ENCODE measurements at places on chromosomes 12 and 14.

DNA sequence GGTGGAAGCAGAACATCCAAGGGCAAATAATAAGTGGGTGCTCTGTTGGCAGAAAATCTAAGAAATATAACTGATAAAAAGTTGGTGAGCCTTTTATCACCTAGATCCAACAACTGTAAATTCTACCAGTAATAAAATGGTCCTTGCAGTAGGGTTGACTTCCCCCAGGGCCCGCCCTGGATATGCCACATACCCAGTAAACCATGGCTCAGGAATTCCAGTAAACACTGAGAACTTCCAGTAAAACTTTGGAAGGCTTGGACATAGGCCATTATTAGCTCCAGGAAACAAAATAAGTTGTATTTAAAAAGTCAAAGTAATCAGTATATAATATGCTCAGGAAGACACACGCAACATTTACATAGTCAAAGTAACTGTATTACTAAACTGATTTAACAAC lies 402.2 kb downstream of the BCAT1 start:
- H3K27ac ChIP-seq, result no peak overlapping the region
- H3K4me1 ChIP-seq, result peaks cover 2% of the 10 kb centered on the region
- no peak for DNase-seq
- H3K27me3 ChIP-seq, result no peaks in the 10 kb centered on the region
- H3K4me3 ChIP-seq, result no peak overlapping the region

DNA sequence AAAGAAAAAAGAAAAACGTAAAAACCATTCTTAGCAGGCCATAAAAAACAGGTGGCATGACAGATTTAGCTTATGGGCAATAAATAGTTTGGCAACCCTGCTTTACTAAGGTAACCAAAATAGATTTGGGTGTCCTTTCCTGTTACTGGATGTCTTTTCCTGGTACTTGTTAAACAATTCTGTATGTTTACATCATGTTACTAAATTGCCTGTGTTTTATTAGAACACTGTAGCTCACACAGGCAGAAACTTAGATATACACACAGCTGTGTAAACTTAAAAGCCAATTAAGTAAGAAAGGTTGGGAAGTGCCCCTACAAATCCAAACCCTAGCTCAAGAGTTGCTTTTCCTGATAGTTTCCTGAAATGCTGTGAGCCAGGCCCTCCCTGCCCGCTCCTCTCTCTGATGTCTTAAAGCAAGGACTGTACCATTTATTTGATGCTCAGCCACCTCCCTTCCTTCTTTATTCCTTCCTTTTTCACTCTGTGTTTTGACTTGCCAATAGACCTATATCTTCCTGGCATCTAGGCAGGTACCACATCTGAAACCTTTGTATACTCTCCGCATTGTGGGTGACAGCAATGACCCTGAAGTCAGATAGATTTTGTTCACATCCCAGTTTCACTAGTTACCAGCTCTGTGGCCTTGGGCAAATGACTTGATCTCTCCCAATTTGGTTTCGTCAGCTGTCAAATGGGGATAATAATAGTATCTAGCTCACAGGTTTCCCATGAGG lies 3.7 kb upstream of the CAMKK2 start:
- no peaks in the 10 kb centered on the region for H3K36me3 ChIP-seq
- peaks cover 30% of the 10 kb centered on the region for H3K4me1 ChIP-seq
- no peaks in the 10 kb centered on the region for H3K27me3 ChIP-seq
- H3K27ac ChIP-seq, result no peak overlapping the region
- H3K4me3 ChIP-seq, result no peak overlapping the region
- no peak for DNase-seq

GRCh38 chr12:75259143-75259542 lies 49.5 kb upstream of the KCNC2 start:
- no peak overlapping the region for H3K4me3 ChIP-seq
- H3K4me1 ChIP-seq, result no peaks in the 10 kb centered on the region
- H3K27ac ChIP-seq, result no peak overlapping the region
- no peak for DNase-seq
- H3K27me3 ChIP-seq, result no peaks in the 10 kb centered on the region

- H3K27me3 ChIP-seq, result no peaks in the 10 kb centered on the region
- peaks cover 45% of the 10 kb centered on the region for H3K36me3 ChIP-seq
- no peak overlapping the region for H3K27ac ChIP-seq
Measured at GRCh38 chr14:99395909-99396530, 84.6 kb downstream of the SETD3 start.

- no peak overlapping the region for H3K4me3 ChIP-seq
- H3K4me1 ChIP-seq, result no peaks in the 10 kb centered on the region
- no peak overlapping the region for H3K27ac ChIP-seq
- H3K27me3 ChIP-seq, result no peaks in the 10 kb centered on the region
Measured at GRCh38 chr12:72673853-72674252, 401.7 kb downstream of the TRHDE start.

- no peak overlapping the region for H3K27ac ChIP-seq
- H3K36me3 ChIP-seq, result no peaks in the 10 kb centered on the region
- H3K4me1 ChIP-seq, result no peaks in the 10 kb centered on the region
- H3K4me3 ChIP-seq, result no peak overlapping the region
- H3K27me3 ChIP-seq, result no peaks in the 10 kb centered on the region
Measured at GRCh38 chr14:62983821-62984220, 61.4 kb downstream of the KCNH5 start.

DNA sequence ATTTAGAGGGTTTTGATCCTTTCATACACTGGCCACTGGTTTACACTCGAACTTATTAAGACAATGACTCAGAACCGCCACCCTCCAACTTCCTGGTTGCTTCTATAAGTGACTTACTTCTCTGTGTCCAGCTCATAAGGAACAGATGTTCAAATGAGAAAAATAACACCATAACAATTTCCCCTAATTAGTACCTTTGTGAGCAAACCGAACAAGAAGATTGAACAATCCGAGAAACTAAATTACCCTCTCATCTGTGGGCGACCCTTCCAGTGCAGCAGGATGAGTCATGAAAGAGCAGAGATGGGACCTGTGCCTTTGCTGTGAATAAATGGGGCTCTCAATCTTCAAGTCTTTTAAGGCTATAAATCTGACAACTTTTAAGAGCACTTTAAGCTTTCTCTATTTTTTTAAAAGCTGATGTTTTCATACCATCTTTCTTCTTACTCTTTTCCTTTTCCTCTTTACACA lies 146.8 kb upstream of the RASSF8 start:
- peaks cover 6% of the 10 kb centered on the region for H3K27me3 ChIP-seq
- no peak overlapping the region for H3K4me3 ChIP-seq
- no peak overlapping the region for H3K27ac ChIP-seq
- no peak for DNase-seq
- no peaks in the 10 kb centered on the region for H3K36me3 ChIP-seq
- peaks cover 10% of the 10 kb centered on the region for H3K4me1 ChIP-seq

DNA sequence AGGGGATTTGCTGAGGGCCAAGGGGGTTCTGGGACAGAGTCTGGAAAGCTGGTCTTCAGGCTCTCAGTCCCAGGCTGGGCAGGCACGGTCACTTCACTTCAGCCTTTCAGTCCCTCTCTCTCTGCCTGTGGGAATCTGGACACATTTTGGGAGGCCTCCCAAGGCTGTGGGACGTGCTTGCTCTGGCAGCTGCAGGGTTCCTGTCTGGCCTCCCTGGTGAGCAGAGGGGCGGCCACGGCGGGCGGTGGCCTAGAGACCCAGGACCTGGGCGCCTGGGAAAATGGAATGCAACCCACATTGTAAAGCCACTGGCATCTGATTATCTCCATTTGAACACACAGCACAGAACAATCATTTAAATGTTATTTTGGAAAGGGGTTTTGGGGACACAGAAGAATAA lies 10.1 kb upstream of the ALDH2 start:
- peaks cover 42% of the 10 kb centered on the region for H3K4me1 ChIP-seq
- H3K27ac ChIP-seq, result peak overlapping the region; percentile 25
- no peak overlapping the region for H3K4me3 ChIP-seq
- peaks cover 20% of the 10 kb centered on the region for H3K36me3 ChIP-seq

DNA sequence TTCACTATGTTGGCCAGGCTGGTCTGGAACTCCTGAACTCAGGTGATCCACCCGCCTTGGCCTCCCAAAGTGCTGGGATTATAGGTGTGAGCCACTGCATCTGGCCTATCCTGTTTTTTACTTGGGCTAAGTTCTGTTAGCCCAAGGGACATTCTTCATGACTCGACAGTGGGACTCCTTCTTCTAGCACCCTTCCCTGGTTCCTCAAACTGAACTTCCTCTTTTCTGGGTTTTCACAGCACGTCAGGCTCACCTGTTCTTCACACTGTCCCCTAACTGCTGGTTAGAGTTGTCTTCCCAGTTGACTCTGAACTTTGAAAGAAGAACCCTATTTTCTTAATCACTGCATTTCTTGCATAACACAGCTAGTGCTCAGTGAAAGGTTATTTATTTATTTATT lies 22.5 kb downstream of the CABP1 start:
- H3K4me3 ChIP-seq, result no peak overlapping the region
- H3K27ac ChIP-seq, result peak overlapping the region; percentile 85
- H3K27me3 ChIP-seq, result peaks cover 7% of the 10 kb centered on the region
- no peaks in the 10 kb centered on the region for H3K36me3 ChIP-seq
- H3K4me1 ChIP-seq, result peaks cover 44% of the 10 kb centered on the region

GRCh38 chr14:90567191-90567590 lies 170.4 kb downstream of the CALM1 start:
- H3K4me1 ChIP-seq, result no peaks in the 10 kb centered on the region
- no peaks in the 10 kb centered on the region for H3K27me3 ChIP-seq
- H3K36me3 ChIP-seq, result no peaks in the 10 kb centered on the region

- H3K4me1 ChIP-seq, result no peaks in the 10 kb centered on the region
- H3K27me3 ChIP-seq, result no peaks in the 10 kb centered on the region
- H3K27ac ChIP-seq, result no peak overlapping the region
- no peak overlapping the region for H3K4me3 ChIP-seq
- no peaks in the 10 kb centered on the region for H3K36me3 ChIP-seq
Measured at GRCh38 chr14:81710232-81710845, 176.7 kb upstream of the SEL1L start.

- no peak overlapping the region for H3K27ac ChIP-seq
- H3K4me3 ChIP-seq, result no peak overlapping the region
- no peaks in the 10 kb centered on the region for H3K36me3 ChIP-seq
- H3K4me1 ChIP-seq, result no peaks in the 10 kb centered on the region
- H3K27me3 ChIP-seq, result no peaks in the 10 kb centered on the region
Measured at GRCh38 chr12:82627799-82628198, 58.9 kb upstream of the TMTC2 start.

- DNase-seq, result peak; percentile 39
- H3K4me1 ChIP-seq, result peaks cover 52% of the 10 kb centered on the region
- peaks cover 1% of the 10 kb centered on the region for H3K36me3 ChIP-seq
- no peaks in the 10 kb centered on the region for H3K27me3 ChIP-seq
- peak overlapping the region; percentile 89 for H3K4me3 ChIP-seq
Measured at GRCh38 chr12:55743406-55744339, 751 bp downstream of the GDF11 start.

DNA sequence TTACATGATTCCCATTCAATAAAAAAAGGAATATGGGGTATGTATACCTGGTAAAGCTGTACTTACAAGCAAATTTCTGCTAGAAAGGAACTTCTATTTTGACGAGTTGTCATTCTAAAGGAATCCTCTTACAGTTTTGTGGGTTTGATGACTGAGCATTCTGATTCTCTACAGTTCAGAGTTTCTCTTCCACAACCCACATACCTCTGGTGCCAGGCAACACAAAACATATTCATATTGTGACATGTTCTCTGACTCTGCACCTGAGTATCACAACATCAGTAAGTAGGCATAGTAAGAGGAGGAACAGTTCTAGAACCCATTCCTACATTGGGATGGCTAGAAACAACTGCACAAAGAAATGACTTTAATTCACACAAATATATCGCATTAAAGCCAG lies 636.6 kb downstream of the MED13L start:
- H3K27me3 ChIP-seq, result no peaks in the 10 kb centered on the region
- no peak for DNase-seq
- H3K4me1 ChIP-seq, result no peaks in the 10 kb centered on the region
- no peak overlapping the region for H3K4me3 ChIP-seq

GRCh38 chr12:11577658-11578260 lies 71.7 kb upstream of the ETV6 start:
- H3K27me3 ChIP-seq, result peaks cover 11% of the 10 kb centered on the region
- peaks cover 8% of the 10 kb centered on the region for H3K36me3 ChIP-seq
- no peak overlapping the region for H3K4me3 ChIP-seq
- H3K4me1 ChIP-seq, result peaks cover 24% of the 10 kb centered on the region

DNA sequence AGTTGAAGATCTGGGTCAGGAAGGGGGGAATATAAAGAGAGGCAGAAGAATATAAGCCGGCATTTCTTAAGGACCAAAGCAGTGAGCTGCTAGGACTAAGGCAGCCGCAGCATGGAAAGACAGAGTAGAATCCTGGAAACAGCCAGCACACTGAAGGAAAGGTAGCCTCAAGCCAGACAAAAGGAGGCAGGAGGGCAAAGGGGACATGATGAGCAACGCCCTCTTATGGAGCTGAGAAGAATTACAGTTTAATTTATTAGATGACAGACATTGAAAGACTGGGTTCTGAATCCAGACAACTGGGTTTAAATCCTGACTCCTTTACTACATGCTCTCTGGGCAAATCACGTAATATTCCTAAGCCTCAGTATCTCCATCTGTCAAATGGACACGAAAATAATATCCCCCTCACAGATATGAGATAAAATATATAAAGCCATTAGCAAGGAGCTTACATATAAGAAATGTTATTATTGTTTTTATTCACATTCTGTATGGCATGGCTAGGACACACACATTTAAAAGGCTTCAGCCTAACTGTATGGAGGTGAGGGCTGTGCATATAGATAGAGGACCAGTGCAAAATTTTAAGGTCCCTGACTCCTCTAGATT lies 8.1 kb upstream of the PCED1B start:
- H3K4me3 ChIP-seq, result no peak overlapping the region
- H3K4me1 ChIP-seq, result peaks cover 22% of the 10 kb centered on the region
- no peak overlapping the region for H3K27ac ChIP-seq
- DNase-seq, result no peak

- no peak overlapping the region for H3K4me3 ChIP-seq
- peak overlapping the region; percentile 31 for H3K27ac ChIP-seq
- H3K4me1 ChIP-seq, result peaks cover 55% of the 10 kb centered on the region
- no peak for DNase-seq
Measured at GRCh38 chr12:9745199-9745598, 12.3 kb upstream of the CLECL1 start.

- DNase-seq, result no peak
- H3K27ac ChIP-seq, result no peak overlapping the region
- H3K27me3 ChIP-seq, result peaks cover 25% of the 10 kb centered on the region
- H3K4me1 ChIP-seq, result no peaks in the 10 kb centered on the region
- H3K4me3 ChIP-seq, result no peak overlapping the region
- no peaks in the 10 kb centered on the region for H3K36me3 ChIP-seq
Measured at GRCh38 chr12:126193190-126193589, 1128.0 kb downstream of the AACS start.

GRCh38 chr12:1880876-1881275 lies 37.6 kb downstream of the CACNA2D4 start:
- H3K27ac ChIP-seq, result no peak overlapping the region
- no peaks in the 10 kb centered on the region for H3K36me3 ChIP-seq
- no peaks in the 10 kb centered on the region for H3K4me1 ChIP-seq

GRCh38 chr14:44170101-44170500 lies 337.0 kb downstream of the FSCB start:
- no peak for DNase-seq
- H3K27me3 ChIP-seq, result no peaks in the 10 kb centered on the region
- H3K4me1 ChIP-seq, result no peaks in the 10 kb centered on the region
- H3K27ac ChIP-seq, result no peak overlapping the region

- H3K4me1 ChIP-seq, result peaks cover 2% of the 10 kb centered on the region
- DNase-seq, result no peak
- no peaks in the 10 kb centered on the region for H3K27me3 ChIP-seq
Measured at GRCh38 chr12:82383930-82384552, 25.7 kb downstream of the METTL25 start.

- H3K4me3 ChIP-seq, result peak overlapping the region; percentile 25
- H3K27ac ChIP-seq, result no peak overlapping the region
- H3K4me1 ChIP-seq, result peaks cover 21% of the 10 kb centered on the region
- peaks cover 24% of the 10 kb centered on the region for H3K27me3 ChIP-seq
- DNase-seq, result no peak
Measured at GRCh38 chr12:66187036-66187435, 2.0 kb upstream of the IRAK3 start.

GRCh38 chr14:39372656-39373055 lies 59.6 kb downstream of the FBXO33 start:
- peaks cover 10% of the 10 kb centered on the region for H3K36me3 ChIP-seq
- no peak for DNase-seq
- H3K27ac ChIP-seq, result no peak overlapping the region
- no peaks in the 10 kb centered on the region for H3K27me3 ChIP-seq
- no peak overlapping the region for H3K4me3 ChIP-seq

Measured in stimulated activated naive B cell treated with anti-CD40 and anti-IgM and Interleukin-4, amounts not matched to agents 10 μg/mL and 1 μg/mL and 100 μg/mL, for 72 hours (primary cell).